ENCODE measurements at places on chromosomes 11 and 22.

GRCh38 chr22:26360169-26360885, 68.7 kb upstream of the ASPHD2 start:
- no peak for DNase-seq

GRCh38 chr11:13896175-13896980, 66.1 kb upstream of the SPON1 start:
- DNase-seq, result no peak

DNA sequence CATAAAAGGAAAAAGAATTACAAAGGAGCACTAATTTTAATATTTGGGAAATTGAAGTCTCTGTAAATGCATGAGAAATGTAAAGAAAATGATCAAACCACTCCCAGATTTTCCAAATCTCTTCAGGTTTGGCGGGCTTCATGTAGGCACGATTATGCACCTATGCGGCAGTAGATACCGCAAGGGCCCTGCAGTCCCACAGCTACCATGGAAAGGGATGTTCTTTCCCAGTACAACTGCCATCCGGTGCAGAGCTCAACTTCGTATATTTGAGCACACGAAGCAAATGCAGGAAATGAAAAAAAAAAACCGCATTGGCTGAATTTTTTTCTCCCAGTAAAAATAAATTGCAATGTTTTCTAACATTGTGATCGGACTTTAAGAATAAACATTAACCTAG, 1.4 kb downstream of the SLC17A6 start:
- DNase-seq, result no peak

DNA sequence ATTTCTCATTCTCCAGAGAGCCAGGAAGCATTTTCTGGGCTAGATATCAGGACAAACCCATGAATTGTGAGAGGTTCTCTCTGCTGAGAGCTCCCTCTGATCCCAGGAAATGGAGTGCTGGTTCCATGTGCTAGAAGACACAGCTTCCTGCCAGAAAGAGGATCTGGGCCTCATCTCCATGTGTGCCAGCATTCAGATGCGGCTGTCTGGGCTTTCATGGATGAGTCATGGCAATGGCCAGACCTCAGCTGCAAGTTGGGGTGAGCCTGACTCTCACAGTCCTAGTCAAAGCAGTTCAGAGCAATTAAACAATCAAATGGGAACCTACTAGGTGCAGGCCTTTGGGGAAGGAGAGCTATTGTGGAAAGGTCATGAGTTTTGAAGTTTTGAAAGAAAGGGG, 82.3 kb upstream of the EED start:
- DNase-seq, result no peak

DNA sequence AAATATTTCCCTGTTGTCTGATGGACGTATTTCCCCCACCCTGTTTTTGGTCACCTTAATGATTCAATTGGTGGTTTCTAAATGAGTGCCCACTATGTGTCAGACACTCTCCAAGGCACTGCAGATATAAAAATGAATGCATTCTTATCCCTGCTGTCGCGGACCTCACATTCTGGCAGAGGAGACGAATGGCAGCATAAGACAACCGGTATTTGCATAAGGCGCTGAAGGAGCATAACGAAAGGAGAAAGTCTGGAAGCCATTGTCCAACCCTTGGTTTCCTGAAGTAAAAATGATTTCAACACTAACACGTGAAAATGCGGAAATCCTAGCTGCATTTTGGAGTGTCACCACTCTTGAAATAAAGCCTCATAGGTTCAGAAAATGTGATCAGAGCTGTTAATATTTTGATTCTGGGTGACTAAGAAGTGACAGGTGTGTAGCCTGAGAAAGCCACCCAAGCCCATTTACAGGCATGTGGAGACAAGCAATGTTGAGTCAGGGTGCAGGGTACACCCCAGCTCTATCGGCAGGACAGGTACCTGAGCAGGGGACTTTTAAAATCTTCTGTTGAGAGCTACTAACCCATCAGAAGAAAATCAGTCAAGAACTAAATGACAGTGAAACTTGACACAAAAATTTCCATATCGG, 10.1 kb upstream of the GAB2 start:
- no peak for DNase-seq

GRCh38 chr22:36781656-36782627, 6.0 kb upstream of the IFT27 start:
- peak; percentile 17 for DNase-seq

DNA sequence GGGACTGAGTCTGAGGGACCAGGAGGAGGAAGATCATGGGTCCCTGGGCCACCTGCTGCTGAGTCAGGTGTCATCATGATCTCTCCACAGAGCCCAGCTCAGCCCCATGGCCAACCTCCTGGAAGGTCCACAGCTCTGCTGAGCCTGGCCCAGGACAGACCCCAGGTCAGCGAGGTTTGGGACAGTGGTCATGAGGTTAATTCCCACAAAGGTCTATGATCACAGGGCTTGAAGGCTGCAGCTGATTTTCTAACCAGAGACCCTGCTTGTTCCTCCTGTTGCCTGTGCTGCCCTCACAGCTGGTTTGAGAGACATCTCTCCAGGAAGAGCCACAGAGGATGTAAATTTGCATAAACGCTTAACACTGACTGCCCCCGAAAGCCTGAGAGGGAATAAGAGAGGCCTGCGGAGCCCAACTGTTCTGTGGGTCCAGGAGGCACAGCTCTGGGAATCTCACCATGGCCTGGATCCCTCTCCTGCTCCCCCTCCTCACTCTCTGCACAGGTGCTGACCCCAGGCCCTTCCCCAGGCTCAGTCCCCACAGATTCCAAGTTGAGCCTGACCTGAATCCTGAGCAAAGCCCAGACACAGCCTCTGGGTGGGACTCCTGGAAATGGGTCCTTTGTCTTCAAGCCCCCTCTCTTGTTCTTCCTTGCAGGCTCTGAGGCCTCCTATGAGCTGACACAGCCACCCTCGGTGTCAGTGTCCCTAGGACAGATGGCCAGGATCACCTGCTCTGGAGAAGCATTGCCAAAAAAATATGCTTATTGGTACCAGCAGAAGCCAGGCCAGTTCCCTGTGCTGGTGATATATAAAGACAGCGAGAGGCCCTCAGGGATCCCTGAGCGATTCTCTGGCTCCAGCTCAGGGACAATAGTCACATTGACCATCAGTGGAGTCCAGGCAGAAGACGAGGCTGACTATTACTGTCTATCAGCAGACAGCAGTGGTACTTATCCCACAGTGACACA, 102.8 kb downstream of the GGTLC2 start:
- DNase-seq, result no peak

GRCh38 chr22:17717708-17718107, 56.6 kb downstream of the BID start:
- DNase-seq, result no peak

- no peak for DNase-seq
Observed at GRCh38 chr11:90453525-90453924, 230.7 kb upstream of the CHORDC1 start.

DNA sequence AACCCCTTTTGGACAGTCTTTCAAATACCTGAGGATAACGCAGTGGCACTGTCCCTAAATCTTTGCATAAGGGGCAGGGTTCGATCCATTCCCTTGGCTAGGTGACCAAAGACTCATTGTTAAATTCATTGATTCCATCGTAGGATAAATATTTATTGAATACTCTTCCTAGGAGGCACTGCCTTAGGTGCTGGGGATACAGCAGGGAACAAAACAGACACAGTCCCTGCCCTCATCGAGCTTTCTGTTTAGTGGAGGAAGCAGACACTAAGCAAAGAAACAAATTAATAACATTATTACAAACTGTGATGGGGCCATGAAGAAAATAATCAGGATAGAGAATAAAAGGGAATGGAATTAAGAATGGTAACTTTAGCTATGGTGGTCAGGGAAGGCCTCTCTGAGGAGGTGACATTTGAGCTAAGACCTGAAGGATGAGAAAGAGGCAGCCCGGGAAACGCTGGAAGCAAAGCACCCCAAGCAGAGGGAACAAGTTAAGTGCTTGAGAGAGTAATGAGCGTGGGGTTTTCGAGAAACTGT, 689 bp downstream of the B3GAT3 start:
- DNase-seq, result no peak

GRCh38 chr11:36265793-36266628, 23.2 kb downstream of the COMMD9 start:
- DNase-seq, result no peak

- DNase-seq, result no peak
Observed at GRCh38 chr22:44151676-44152075, 29.0 kb upstream of the PARVG start.

- DNase-seq, result no peak
Observed at GRCh38 chr11:122101625-122102291, 14.3 kb downstream of the BLID start.

GRCh38 chr11:70070706-70071105, 7.4 kb upstream of the ANO1 start:
- DNase-seq, result no peak

DNA sequence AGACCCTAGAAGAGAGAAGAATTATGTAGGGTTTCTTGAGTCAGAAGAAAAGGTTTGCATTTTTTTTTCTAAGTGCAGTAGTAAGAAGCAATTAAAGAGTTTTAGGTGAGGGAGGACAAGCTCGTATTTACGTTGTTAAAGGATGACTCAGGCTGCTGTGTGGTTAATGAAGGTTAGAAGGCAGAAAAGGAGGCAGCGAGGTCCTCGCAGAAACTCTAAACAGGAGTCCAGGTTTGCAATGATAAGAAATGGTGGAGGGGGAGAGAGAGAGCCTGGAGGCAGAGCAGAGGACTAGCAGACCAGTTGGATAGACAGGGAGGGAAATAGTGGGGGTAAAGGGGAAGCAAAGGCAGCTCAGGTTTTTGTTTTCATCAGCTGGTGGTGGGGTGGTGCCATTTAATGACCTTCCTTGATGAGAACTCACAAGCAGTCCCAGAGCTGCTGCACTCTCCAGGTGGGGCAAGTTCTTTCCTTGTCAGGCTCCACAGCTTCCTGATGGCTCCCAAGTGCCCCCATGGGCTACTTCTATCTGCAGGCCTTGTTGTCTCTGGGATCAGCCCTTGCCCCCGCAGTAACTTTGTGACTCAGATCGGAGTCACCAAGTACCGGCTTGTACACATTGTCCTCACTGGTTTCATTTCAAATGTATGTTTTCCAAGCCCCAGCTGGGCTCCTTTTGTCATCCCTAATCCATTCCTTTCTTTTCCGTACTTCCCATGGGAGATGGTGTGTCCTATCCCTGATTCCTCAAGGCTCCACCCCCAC, 8.3 kb upstream of the INSC start:
- DNase-seq, result no peak

- DNase-seq, result no peak
Observed at GRCh38 chr11:22432291-22433093, 94.3 kb downstream of the SLC17A6 start.

DNA sequence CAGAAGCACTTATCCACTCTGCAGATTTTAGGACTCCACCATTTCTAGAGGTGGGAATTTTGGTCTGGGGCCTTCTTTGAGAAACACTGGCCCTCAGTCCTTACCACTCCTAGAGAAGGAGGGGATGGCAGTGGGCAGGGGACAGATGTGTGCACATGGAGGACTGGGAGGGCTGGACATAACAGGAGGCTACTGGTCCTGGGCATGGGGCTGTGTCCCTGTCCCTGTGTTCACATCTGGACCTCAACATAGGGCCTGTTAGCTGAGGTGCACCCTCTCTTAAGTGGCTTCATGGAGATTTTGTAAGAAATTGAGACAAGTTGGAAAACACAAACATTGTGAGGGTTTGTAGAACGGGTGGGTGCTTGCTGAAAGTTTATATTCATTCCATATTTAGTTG, 103.4 kb downstream of the ATXN10 start:
- DNase-seq, result no peak

DNA sequence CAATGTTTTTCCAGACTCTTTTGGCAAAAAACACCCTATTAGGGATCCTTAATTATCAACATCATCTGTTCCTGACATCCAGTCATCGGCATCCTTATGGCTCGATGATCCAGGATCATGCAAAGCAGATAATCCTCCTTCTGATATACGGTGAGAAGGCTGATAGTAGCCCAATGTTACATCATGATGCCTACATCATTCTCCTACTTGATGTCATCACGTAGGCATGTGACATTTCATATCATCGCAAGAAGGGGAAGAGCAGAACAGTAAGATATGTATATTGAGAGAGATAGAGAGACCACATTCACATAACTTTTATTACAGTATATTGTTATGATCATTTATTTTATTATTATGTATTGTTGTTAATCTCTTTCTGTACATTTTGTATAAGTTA, 168.6 kb downstream of the ADAMTS15 start:
- no peak for DNase-seq

- no peak for DNase-seq
Observed at GRCh38 chr11:70761908-70762337, 363.6 kb downstream of the CTTN start.

GRCh38 chr11:84923489-84923888, 703.7 kb downstream of the DLG2 start:
- DNase-seq, result no peak

GRCh38 chr11:48242501-48242900, 2.4 kb upstream of the OR4X2 start:
- no peak for DNase-seq

- no peak for DNase-seq
Observed at GRCh38 chr11:115874843-115875242, 370.6 kb upstream of the CADM1 start.

GRCh38 chr11:34468209-34468841, 29.6 kb downstream of the CAT start:
- DNase-seq, result no peak

GRCh38 chr11:17922416-17922788, 90.4 kb downstream of the SERGEF start:
- DNase-seq, result no peak

- DNase-seq, result no peak
Observed at GRCh38 chr11:79059141-79059540, 381.7 kb downstream of the TENM4 start.

- no peak for DNase-seq
Observed at GRCh38 chr11:59918480-59918879, 19.8 kb upstream of the OOSP1 start.

DNA sequence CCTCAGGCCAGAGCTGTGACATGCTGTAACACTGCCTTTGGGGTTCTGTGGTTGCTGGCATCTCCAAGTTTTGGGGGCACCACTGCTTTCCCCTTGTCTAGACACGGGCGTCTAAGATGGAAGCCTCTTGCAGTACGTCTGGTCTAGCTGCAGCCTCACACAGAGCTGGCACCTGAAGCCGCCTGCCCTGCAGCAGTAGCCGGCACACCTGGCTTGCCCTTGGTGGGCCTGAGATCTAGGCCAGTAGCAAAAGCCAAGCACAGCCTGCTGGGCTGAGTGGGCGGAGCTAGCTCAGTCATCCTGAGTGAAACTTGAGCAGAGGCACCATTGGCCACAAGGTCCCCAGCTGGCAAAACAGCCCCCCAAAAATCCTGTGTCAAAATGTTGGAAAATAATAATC, 154.2 kb downstream of the DLG2 start:
- no peak for DNase-seq
